ENCODE measurements at places on chromosomes 12 and 14. TPM values are rescaled to one million over a fixed set of nuclear protein-coding genes. Genes with fewer than 3 reads are reported as not detected.

DNA sequence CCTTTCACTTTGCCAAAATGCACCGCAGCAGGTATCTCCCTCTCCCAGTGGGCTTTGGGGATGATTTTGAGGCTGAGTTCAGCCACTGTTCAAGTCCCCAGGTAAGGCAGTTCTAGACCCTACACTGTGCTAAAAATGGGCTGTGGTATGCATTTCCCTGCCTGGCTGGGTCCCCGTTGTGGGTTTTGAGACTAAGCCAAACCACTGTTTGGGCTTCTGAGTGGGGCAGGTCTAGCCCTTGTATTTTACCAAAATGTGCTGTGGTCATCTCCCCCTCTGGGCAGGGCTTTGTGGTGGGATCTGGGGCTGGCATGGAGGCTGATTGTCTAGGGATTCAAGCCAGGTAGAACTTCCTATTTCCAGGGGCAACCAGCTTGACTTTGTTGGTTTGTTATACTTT, 13.6 kb upstream of the OR4Q3 start:
- no peak for DNase-seq

DNA sequence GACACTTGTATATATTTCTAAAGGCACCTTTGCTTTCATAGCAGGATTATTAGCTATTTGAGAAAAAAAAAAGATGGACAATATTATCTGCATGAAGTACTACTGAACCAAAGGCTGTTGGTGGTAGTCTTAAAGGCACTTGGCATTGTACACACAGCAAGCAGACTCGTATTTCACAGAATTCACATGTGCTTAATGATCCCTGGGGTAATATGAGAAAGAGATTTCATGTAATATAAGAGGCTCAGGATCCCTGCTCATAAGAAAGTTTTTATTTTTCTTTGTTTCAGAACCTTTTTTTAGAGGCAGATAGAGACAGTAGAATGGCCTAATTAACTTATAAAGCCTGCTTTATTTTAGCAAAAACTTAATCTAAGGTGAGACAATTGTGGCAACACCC, 59.5 kb downstream of the SYNE2 start:
- no peak for DNase-seq

GRCh38 chr12:11650286-11651281, 1.1 kb downstream of the ETV6 start:
- DNase-seq: no peak

DNA sequence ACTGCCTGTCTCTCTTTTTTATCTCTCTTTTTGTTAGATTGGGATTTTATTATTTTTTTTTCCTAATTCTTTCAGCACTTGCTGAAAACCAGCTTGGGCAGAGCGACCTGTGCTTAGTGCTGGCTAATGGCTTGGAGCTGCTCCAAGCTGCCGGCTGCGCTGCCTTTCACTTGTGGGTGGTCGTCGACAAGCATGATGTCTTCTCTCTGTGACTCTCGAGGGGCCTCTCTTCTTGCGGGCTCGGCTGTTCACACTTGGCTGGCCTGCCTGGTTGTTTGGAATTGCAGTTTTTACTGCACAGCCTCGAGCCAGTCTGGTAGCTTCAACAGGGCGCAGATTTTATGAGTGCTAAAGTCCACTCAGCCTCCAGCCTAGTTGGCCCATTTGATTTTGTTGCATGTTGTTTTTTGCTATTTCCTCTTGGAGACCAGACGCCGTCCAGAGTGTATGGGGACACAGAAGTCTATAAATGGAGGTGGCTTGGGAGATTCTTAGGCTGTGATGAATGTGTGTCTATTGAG, 18.6 kb downstream of the TPCN1 start:
- DNase-seq: peak; percentile 76

GRCh38 chr12:57512665-57513064, 7.6 kb downstream of the DDIT3 start:
- DNase-seq: no peak

DNA sequence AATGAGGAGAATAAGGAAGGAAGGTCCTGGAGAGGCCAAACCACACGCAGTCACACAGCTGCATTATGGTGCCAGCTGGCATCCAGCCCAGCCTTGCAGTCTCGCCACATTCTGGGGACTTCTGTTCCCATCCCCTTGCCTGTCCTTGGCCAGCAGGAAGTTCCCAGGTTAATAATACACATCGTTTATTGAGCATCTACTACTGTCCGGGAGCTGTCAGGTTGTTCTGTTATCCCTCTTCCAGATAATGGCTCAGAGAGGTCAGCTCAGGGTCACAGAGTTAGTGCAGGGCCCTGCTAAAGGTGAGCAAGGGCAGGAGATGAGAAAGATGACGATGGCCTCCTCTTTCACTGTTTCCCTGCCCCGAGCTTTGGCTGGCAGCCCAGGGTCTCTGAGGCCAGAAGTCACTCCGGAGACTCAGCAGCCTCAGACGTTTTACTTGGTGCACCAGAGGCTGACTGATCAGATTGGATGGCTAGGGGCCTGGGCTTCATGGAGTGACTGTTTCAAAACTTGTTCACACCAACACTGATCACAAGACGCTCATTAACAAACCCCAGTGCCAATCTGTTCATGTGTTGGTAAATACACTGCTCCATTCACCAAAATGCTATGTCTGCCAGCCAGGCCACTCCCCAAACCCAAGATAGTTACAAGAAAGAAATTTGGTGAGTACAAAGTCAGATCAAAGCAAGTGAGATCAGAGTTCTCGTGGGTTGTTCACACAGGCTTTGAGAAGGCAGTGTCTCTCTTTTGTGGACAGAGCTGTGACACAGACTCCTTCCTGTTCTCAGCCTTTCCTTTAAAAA, 79.2 kb downstream of the B4GALNT3 start:
- peak; percentile 89 for DNase-seq

DNA sequence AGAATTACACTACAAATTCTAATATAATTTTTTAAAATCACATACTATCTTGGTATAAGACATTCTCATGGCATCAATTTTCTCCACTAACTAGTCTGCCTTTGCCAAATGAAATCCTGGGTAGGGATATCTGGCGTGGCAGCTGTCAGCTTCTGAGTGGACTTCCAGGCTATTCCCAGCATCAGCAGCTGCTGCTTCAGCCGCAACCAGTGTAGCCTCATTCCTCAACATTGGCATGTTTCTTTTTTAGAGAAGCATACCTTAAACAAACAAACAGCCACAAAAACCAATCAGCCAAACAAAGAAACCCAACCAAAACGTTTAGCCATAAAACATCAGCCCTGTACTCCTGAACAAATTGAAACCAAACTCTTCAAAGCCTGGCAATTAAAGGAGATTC, 235.8 kb downstream of the SSPN start:
- DNase-seq: no peak

GRCh38 chr12:57332646-57333312, 81.8 kb upstream of the STAC3 start:
- no peak for DNase-seq

GRCh38 chr14:68819260-68819691, 26.4 kb upstream of the ZFP36L1 start:
- no peak for DNase-seq

DNA sequence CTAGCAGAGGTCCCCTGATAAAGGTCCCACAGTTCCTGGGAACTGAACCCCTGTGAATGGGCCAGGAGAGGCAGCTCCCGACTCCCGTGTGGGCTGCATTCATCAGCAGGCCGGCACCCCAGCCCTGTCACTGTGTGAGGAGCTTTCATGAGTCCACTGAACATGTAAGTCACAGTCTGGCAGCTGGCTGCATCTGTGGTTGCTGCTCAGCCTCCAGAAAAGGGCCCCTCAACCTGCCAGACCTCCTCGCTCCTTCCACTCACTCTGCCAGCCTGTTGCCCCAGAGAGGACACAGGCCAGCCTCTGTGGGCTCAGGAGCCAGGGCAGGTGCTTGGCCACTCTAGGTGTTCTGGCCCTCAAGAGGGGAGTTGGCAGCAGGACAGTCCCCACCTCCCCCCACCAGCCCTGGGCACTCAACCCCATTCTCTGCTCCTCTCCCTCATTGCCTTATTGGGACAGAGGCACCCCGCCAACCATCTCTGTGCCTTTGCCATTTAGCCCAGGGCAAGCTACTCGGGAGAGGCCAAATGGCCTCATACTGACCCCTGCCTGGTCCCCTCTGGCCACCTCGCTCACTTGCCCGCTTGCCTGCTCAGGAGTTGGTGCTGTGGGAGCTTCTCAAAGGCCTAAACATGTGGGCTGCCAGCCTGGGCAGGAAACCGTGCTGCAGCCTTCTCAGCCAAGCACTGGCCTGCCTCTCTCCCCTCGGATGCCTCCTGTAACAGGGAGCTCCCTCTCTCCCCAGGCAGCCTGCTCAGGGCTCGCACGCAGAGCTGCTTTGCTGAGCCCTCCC, 1.9 kb downstream of the RTL1 start:
- peak; percentile 61 for DNase-seq

DNA sequence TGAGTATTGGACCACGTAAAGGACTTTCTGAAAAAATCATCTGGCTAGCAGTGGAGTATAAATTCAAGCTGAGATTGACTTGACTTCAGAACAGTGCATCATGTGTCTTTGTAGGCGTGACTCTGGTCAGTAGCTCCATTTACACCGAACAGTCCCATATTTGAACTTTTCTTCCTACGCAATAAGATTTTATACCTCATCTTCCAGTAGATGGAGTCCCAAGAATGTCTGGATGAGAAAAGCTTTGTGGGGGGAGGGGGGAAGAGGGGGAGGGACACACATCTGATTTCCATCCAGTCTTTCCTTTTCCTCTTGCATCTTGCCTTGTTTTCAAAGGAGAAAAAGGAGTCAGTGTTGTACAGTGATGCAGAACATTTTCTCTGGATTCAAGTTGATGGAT, 241.0 kb downstream of the EMP1 start:
- DNase-seq: no peak

DNA sequence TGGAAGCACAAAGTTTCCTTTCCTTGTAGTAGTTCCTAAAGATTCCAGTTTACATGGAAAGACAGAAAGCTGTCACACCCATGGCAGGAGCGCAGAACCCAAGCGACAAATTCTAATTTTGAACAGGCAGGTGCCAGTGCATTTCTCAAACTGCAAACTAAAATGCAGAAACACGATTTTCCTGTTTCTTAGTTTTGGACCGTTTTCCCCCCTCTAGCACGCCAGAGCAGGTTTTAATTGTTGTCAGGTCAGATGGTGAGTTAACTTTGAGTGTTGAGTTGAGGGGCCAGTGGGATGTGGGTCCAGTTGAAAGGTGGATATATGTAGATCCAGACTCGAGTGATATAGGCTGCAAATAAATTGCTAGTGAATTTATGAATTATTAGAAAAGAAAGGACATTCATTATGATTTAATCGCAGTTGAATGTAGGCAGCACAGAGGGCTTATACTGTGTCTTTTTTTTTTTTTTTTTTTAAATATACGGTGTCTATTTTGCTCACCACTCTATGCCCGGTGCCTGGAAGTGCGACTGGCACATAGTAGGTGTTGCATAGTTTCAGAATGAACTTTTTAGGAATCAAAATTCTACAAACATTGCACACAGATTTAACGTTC, 909 bp upstream of the ETFBKMT start:
- no peak for DNase-seq

- DNase-seq: no peak
Measured at GRCh38 chr14:70009961-70010360, 130.7 kb downstream of the SMOC1 start.

GRCh38 chr12:98808243-98808875, 163.3 kb downstream of the APAF1 start:
- DNase-seq: no peak

DNA sequence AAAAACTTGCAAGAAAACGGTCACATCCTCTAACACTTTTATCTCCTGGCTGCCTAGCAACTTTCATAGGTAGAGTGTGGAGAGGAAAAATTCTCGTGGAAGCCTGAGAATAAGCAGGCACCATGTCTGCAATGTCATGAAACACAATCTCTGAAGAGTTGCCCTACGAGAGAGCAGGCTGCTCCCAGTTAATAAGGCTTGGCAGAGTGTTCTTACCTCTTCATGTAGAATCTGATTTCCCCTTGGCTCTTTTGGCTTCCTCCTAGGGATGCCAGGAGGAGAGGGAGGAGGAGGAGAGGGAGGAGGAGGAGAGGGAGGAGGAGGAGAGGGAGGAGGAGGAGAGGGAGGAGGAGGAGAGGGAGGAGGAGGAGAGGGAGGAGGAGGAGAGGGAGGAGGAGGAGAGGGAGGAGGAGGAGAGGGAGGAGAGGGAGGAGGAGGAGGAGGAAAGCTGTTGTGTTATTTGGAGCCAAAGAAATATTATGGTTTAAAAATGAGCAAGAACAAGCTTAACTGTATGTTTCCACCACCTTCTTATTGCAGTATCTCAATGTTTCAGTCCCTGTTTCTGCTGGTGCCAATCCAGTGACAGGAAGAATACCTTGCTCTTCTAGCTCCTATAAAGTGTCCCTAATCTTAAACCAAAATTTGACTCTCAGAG, 52.9 kb downstream of the EGLN3 start:
- no peak for DNase-seq

Gene CCDC184
- total RNA-seq: 0.48 TPM

Gene KLRC1
- total RNA-seq: not detected

Gene CD69
- total RNA-seq: 5.1 TPM

Gene SLCO1B3
- total RNA-seq: not detected

Gene SLC6A12
- 1.0 TPM for total RNA-seq

Gene STXBP6
- 8.9 TPM for total RNA-seq

Gene TIMELESS
- total RNA-seq: 4.4 TPM

Gene FICD
- 10.0 TPM for total RNA-seq

Gene UNC119B
- total RNA-seq: 21.3 TPM

Gene LMO3
- total RNA-seq: 74.1 TPM

Gene KRT82
- not detected for total RNA-seq

Gene C12orf54
- not detected for total RNA-seq

Measured in posterior vena cava (tissue), 2 donors.